ENCODE measurements at places on chromosomes 5 and 9.

DNA sequence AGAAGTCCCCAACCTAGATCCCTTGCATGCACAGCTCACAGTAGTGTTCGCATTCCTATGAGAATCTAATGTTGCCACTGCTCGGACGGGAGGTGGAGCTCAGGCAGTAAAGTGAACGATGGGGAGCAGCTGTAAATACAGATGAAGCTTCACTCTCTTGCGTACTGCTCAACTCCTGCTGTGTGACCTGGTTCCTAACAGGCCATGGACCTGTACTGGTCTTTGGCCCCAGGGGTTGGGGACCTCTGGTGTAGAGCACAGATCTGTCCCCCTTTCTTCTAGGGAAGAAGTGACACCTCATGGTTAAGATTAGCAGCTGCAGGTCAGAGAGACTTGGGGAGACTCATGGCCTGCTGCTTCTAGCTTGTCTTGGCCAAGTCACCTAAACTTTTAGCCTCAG is 7.1 kb downstream of the ARHGEF28 start:
- DNase-seq: no peak

GRCh38 chr5:62729675-62730074 is 151.1 kb downstream of the LRRC70 start:
- DNase-seq: no peak

- no peak for DNase-seq
Observed at GRCh38 chr9:135891027-135891631, 16.2 kb downstream of the CAMSAP1 start.

GRCh38 chr9:89519366-89519805 is 21.5 kb upstream of the SEMA4D start:
- no peak for DNase-seq

- no peak for DNase-seq
Observed at GRCh38 chr5:10702040-10702629, 58.9 kb downstream of the DAP start.

GRCh38 chr5:96315431-96315830 is 117.6 kb downstream of the PCSK1 start:
- no peak for DNase-seq

DNA sequence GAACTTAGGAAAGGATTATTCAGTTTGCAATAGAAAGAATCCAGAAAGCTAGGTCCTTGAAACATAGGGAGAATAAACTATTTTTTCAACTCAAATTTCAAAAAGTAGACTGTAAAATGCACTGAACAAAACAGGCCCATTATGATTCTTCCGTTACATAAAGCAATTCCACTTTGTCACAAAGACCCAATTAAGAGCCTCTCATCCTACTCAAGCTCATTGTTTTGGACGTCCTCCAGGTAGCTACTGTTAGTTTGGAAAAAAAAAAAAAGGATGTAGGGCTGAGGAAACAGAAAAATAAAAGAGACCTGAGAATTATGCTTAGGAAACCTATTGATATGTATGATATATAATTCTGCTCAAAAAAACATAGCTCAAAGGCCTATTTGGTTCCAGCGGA is 74.0 kb downstream of the DIRAS2 start:
- peak; percentile 68 for DNase-seq

DNA sequence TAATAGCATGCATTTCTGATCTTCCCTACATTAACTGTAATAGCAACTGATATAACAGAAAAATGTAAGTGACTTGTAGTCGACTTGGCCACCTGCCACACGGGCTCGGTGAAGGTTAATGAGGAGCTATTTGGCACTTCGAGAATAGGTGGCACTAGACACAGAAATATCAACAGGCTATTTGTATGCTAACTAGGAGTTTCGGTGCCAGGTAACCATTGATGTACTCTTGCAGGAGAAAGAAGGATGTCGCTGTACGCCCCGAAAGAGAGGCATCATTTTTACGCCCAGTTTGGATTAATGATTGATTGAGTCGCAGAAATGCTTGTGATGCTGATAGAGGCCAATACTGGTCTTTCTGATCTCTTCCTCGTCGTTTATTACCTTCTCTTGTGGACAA is 516 bp upstream of the DMRT2 start:
- DNase-seq: no peak

DNA sequence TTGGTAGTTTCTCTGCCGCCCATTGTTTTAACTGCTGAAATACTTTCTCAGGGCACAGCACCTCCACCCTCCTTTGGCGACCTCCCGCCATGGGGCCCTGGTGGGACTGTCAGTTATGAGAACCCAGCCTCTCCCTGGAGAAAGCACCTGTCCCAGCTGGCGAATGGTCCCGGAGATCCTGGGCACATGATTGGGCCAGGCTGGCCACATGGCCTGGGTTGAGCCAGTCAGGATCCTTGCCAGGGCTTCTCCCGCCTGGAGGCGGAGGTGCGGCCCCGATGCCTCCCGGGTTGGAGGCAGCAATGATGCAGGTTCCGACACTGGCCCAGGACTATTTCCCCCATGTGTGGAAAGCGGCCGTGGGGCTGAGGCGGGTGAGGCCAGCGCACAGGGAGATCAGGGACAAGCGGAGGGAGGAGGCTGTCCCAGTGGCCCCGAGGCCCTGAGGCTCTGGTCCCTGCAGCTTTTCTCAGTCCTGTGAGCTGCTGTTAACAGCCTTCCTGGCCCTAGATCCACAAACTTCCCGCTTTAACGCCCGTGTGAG is 13.6 kb downstream of the UNC5A start:
- DNase-seq: no peak

GRCh38 chr5:40495237-40495635 is 184.5 kb upstream of the PTGER4 start:
- no peak for DNase-seq

DNA sequence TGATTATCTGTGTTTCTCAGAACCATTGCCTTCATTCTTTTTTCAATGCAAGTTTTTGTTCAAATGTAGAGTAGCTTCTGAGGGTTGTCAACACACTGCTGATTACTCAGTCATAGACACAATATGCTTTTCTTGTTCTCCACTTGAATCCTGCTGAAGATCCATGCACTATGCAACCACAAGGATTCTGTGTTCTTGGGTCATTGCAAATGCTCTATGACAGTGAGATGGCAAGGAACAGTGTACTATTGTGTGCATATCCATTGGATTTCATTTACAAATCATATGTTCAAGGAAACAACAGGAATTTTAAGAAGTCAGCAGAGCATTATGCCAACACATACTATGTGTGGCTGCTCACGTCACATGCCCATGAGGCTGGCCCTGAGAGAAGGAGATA is 1590.2 kb downstream of the EFNA5 start:
- DNase-seq: no peak

DNA sequence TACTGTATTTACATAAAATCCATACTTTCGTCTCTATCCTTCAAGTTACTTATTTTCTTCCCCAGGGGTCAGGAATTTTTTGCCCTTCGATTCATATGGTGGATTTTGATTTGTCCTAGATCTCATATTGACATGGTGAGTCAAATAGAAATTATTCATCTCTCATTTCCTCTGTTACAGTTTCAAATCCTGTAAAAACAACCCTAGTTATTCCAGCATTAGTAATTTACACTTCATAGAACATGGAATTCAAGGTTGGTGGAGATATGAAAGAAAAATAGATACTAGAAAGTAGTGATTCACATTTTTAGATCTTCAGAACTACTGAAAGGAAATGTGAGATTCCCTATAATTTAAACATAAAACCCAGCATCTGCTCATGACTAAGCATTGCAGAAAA is 1331.0 kb upstream of the CDH9 start:
- no peak for DNase-seq

- DNase-seq: no peak
Observed at GRCh38 chr9:23779220-23779619, 46.8 kb downstream of the ELAVL2 start.

GRCh38 chr5:148454576-148454975 is 70.8 kb downstream of the FBXO38 start:
- DNase-seq: no peak

GRCh38 chr5:135324897-135325650 is 74.0 kb downstream of the MACROH2A1 start:
- DNase-seq: no peak

- no peak for DNase-seq
Observed at GRCh38 chr5:103607346-103607745, 44.8 kb upstream of the NUDT12 start.

DNA sequence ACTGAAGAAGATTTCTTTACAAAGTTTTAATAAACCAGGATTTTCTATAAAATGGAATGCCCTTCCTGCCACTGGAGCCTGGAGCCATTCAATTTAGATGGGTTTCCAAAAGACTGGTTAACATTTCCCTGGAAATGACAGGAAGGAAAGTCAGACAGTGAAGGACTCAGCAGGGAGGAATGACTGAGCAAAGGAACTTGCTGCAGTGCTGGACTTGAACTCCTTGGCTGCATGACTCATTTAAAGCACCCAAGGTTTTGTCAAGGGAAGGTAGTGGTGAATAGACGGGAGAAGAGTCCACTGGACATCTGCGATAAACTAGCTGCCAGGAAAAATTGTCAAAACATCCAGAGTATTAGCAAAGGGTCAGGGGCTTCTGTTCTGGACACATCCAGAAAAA is 163.8 kb upstream of the SLC28A3 start:
- no peak for DNase-seq

GRCh38 chr9:132811985-132812384 is 66.1 kb downstream of the AK8 start:
- DNase-seq: no peak

DNA sequence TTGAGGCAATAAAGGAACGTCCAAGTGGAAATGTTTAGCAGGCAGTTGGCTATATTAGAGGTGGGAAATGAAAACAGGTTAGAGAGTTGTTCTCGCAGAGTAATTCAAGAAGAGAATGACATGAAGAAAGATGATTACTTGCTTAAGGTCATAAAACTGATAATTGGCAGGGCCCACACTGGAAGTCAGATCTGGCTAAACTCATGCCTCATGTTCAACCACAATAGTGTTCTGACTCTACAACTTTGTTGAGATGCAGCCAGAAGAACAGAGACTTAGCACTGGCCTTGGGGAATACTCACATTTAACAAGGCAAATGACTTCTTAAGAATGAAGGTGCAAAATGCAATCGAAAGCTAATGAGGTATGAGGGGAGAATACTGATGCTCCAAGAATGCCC is 27.2 kb upstream of the TNFSF8 start:
- no peak for DNase-seq

- no peak for DNase-seq
Observed at GRCh38 chr9:73093740-73094379, 57.8 kb upstream of the ANXA1 start.

DNA sequence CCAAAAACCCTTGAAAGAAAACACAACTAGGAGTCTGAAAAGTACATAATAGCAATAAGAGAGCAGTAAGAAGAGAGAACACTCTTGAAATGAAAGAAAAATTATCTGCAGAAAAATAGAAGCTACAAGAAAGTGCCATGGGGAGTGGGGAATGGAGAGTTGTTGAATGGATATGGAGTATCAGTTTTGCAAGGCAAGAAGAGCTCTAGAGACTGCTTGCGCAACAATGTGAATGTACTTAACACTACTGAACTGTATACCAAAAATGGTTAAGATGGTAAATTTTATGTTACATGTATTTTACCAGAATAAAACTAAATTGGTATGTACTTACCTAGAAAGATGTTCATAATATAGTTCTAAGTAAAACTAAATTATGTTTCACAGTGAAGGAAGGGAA is 54.8 kb upstream of the RASGRF2 start:
- no peak for DNase-seq

- no peak for DNase-seq
Observed at GRCh38 chr5:103605277-103605676, 42.7 kb upstream of the NUDT12 start.

DNA sequence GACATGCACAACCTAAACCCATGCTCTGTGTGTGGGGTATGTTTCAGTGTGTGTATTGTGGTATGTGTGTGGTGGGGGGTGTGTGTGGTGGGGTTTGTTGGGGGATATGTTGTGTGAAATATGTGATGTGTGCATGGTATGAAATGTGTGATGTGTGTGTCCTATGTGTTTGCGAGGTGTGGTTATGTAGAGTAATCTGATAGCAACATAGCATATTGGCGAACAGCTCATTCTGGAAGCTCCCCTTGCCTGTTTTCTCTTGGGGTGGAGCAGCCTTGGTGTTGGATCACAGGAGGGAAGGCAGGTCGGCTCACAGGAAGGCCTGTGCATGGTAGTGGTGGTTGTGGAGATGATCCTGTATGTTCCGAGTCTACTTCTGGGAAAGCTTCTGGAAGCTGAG is 35.4 kb upstream of the PHF2 start:
- no peak for DNase-seq

DNA sequence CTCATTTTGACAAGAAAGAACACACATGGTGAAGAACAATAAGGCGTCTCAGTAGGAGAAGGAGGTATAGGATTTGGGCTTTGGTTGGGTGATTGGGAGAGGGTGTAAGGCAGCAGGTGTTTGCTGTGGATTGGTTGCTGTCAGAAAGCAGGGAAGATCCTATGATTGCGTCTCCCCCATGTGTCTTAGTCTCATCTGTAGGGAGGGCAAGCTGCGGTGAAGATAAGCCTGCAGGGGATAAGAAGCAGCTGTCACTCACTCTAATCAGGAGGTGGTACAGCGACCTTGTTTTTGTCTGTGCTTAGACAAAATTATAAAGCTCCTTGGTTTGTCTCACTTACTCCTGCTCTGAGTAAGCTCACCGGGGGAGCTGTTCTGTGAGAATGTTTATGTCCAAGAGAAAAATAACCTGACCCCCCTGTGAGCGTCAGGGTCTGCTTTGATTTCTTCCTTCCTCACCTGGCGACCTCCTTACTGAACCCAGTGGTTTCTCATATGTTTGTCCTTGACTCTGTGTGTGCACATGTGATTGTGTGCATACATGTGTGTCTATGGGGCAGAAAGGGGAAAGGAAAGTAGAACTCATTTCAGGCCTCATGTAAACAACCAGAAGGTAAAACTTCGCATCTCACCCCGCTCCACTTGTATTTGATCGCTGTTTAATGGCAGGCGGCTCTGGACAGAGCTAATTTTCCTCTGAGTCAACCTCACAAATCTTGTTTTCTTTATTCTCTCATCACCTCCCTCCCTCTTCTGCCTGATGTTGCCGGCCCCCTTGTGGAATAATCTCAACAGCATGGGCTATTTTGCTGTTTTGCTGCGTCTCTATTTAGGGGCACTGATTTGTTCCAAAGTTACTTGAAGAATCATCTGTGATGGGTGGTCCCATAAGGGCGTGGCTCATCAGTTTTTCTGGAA is 105.6 kb downstream of the TENT4A start:
- DNase-seq: no peak
